ENCODE measurements at places on chromosomes 1 and 21.

GRCh38 chr1:46672696-46673095 is 1.0 kb downstream of the TEX38 start:
- DNase-seq = no peak

GRCh38 chr1:109796484-109797302 is 33.0 kb upstream of the EPS8L3 start:
- DNase-seq = no peak

DNA sequence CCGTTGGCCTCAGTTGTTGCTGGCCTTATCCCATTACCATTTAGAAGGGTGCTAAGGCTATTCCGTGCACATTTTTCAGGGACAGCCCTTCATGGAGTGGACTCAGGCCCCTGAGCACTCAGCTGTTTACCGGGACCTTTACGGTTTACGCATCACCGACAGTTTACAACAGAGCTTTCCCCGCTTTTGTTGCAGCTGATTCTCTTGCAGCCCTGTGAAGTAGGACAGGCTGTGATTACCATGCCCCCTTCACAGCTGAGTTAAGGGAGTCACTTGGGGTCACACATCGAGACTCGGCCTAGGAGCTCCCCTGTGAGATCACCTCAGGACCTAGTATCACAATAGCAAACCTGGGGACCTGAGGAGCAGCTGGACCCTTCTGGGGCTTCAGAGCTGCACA is 41.9 kb downstream of the PTPRF start:
- DNase-seq = no peak

- no peak for DNase-seq
Observed at GRCh38 chr1:9770298-9770697, 53.5 kb downstream of the CLSTN1 start.

DNA sequence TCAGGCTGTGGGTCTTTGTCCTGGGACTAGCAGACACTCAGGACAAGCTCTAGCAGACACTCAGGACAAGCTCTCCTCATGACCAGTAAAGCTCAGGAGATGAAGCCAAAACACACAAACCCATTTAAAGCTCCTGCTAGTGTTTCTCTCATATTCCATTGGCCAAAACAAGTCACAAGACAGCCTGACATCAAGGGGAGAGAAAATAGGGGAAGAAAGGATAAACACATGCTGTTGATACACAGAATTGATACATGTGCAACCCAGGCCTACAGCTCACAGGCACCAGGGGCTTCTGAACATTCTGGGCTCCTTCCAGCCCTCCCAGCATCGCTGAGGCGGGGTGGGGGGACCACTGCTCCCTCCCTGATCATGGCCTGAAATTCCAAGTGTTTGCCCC is 35.3 kb downstream of the ATF3 start:
- no peak for DNase-seq

GRCh38 chr21:26124896-26125295 is 45.7 kb downstream of the APP start:
- DNase-seq = no peak

- DNase-seq = peak; percentile 55
Observed at GRCh38 chr1:169484683-169485430, 887 bp downstream of the SLC19A2 start.
